Cardiac septum (tissue), 1 donor: ENCODE measurements at places on chromosomes 13 and 19.

DNA sequence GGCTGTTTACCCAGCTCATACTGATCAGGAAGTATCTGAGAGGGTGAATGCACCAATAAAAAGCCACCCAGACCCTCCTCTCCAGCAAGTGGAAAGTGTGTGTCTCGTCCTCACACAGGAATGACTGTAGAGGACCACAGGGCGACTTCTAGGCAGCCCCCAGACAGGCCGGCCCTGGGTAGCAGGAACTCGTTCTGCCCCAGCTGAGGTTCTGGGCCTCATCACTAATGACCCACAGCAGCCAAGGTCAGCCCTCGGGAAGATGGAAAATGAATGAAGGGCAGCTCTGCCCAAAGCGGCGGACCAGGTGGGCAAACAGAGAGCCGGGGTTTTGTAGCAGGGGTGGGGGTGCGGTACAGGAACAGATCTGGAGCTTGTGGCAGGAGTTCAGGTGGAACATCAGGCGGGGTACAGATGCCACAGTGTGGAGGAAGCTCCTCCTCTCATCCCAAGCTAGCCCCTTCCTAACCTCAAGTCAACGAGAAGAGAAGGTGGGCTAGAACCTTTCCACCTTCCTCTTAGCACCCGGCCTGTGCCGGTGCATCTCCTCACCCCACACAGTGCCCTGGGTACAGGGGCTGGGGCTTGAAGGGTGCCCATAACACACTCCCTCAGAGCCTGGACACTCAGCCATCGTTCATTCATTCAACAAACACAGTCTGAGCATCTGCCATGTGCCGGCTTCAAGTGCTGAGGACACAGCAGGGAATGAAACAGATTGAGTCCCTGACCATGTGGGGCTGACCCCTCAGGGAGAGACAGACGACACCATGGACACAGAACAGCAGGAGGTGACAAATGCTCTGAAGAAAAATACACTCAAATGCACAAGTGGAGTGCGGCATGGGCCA is 36.2 kb downstream of the RFX2 start:
- DNase-seq, result no peak

GRCh38 chr13:44147233-44147632 is 226.4 kb upstream of the SERP2 start:
- DNase-seq, result no peak

- DNase-seq, result no peak
These were observed 146.5 kb downstream of the PCCA start for GRCh38 chr13:100235311-100235901.

DNA sequence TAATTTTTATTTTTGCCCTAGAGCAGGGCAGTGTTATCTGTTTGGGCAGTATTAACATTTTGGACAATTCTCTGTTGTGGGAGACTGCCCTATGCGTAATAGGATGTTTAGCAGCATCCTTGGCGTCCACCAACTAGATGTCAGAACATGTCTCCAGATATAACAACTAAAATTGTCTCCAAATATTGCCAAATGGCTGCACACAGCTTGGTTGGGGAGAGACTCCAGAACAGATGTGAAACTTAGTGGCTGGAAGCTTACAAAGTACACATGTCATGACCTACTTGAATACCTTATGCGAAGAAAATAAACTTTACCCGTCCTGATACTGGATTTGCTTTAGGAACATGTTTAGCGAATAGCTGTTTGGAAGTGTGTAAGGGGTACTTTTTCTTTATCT is 123.0 kb downstream of the GGACT start:
- no peak for DNase-seq

DNA sequence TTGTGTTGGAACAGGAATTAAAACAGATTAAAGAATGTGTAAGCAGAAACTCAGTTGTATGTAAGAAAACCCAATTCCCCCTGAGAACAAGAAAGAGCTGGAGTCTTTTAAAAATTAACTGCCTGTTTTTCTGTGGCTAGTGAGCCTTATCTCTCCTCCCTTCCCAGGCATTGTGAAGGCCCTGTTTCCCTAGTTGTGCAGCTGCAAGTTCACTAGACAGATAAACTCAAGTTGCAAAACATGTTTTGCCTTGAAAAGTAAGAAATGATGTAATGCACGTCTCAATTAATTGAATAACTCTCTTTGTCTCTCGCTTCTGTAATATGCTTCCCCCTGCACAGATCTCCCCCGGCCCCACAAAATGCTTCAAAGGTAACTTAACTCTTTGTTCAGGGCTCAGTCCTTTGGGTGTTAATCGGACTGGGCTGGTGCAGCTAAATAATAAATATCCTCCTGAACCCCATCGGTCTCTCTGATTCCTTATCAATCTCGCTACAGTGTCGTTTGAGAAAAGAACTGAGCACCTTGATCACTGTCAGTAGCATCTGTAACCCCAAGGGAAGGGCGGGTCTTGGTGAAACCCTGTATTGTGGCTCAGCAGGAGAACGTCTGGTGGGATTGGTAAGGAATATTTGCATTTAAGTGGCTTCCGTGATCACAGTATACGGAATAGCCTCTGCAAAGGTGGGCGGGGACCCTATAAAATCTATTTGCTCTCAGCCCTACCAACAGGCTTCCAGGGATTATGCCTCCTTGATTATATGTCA is 1.6 kb upstream of the ZNF556 start:
- no peak for DNase-seq
